Adipocyte (in vitro differentiated cells): ENCODE measurements at places on chromosomes 5 and 9.

DNA sequence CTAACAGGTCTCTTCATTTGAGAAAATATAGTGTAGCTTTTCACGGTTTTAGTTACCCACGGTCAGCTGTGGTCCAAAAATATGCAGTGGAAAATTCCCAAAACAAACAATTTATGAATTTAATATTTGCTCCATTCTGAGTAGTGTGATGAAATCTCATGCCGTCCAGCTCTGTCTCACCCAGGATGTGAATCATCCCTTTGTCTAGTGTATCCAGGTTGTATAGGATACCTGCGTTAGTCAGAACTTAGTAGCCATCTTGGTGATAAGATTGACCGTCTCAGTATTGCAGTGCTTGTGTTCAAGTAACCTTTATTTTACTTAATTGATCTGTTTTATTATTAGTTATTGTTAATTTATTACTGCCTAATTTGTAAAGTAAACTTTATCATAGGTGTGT, 41.1 kb downstream of the NDUFS4 start:
- DNase-seq = no peak

- no peak for DNase-seq
Observed at GRCh38 chr5:143642791-143643190, 169.2 kb upstream of the HMHB1 start.

GRCh38 chr9:129995409-129996160, 47.4 kb downstream of the FNBP1 start:
- DNase-seq = peak; percentile 42

- DNase-seq = peak; percentile 96
Observed at GRCh38 chr5:19547640-19548039, 440.4 kb downstream of the CDH18 start.

GRCh38 chr9:122814545-122814944, 13.8 kb downstream of the PDCL start:
- no peak for DNase-seq

DNA sequence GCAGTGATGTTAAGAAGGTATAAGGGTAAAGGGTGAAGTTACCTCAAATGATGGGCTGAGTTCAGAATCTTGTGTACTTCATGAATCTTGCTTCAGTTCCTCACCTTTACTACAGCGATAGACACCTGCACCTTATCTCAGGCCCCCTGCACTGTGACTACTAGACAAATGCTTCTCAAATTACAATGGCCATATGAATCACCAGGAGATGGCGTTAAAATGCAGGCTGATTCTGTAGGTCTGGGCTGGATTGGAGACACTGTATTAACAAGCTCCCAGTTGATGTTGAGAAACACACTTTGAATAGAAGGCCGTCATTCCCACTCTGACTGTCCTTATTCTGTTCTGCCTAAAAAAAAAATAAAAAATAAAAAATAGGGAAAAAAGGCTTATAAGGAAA, 29.8 kb downstream of the TARS1 start:
- peak; percentile 79 for DNase-seq

GRCh38 chr5:31807789-31808540, 169.0 kb downstream of the PDZD2 start:
- DNase-seq = no peak

DNA sequence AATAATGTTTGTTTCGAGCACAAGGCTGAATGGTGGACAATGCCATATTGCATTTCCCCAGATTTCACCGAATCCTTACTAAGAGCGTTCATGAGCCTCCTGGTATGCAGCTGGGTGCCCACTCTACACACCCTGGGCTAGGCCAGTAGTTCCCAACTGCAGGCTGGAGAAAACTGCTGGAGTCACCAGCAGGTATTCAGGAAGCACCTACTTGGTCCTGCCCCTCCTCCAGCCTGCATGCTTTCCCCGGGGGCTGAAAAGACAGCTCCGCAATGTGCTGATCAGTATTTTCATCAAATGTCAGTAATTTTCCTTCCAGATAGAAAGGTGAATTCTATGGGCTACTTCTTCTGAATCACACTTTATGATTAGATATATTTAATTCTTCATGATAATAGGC, 34.4 kb downstream of the SRD5A1 start:
- DNase-seq = no peak

GRCh38 chr5:579211-579610, 32.9 kb upstream of the CEP72 start:
- DNase-seq = no peak

DNA sequence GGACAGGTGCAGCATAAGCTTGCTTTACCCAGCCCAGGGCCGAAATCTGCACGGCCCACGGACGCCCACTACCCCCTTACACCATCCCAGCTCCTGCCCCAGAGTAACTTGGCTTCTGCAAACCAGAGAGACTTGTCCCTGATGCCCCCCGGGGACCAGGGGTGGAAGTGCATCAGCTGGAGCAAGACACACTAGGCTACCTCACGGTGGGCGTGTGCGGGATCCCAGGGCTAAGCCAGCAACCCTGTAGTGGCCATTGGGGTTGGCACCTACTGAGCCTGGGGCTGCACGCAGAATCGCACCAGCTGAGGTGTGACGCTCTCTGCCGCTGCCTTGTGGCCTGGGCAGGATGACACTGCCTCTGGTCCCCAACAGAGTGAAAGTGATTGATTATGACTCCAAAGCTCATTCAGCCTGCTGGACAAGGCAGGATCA, 6.1 kb upstream of the ZNF79 start:
- DNase-seq = no peak

DNA sequence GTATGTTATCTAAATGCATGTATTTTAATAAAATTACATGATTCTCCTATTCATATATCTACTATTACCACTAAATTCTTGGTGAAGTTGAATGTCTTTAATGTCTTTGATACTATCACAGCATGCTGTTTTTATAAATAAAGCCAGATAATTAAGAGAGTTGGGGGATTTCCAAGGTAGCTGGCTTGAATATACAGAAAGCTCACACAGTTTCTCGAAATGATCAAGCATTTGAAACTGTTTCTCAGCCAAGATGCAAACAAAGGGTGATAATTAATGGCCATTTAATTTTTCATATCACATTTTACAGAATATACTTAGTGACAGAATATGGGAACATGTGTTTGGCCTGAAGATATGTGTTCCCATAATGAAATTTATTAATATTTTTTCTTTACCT, 145.6 kb upstream of the CDH12 start:
- DNase-seq = no peak

- no peak for DNase-seq
Observed at GRCh38 chr9:15433661-15434060, 11.0 kb downstream of the SNAPC3 start.

DNA sequence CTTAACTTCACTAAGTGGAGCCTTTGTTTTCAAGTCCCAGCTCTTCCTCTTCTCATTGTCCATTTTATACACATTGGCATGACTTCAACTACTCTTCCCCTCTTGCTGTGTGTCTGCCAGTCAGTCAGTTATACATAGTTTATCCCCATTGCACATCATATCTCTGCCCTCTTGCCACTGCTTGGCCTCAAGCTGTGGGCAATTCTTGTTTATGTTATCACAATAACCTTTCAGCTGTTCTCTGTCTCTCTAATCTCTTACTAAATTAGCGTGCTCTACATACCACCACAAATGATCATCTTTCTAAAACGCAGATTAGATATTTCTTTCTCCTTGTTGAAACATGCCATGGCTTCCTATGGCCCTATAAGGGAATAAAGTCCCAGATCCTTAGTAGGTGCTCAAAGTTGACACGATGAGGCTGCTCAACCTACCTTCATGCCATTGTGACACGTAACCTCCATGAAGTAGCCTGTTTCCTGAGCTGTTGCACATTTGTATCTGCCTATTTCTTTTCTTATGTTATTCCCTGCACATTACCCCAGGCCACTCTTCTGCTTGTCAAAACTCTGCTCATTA, 239.3 kb downstream of the GAS1 start:
- no peak for DNase-seq

GRCh38 chr5:775961-776861, 8.3 kb downstream of the ZDHHC11B start:
- no peak for DNase-seq

DNA sequence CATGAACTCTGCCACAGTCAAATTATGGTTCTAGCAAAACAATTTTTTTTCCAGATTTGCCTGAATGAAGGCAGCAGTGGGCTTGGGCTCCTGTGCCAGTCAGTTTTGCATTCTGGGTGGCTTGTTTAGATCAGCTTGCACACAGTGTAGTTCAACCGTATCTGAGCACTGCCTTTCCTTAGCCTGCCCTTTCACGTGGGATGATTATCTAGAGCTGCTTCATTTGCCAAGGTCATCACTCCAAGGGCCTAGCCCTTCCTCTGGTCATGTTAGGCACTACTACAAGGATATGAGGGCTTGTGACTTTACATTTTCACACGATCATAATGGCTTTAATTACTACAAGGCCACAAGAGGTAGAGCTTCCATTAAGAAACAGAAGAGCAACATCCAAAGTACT, 150.6 kb upstream of the EFNA5 start:
- DNase-seq = no peak

GRCh38 chr9:116543731-116544400, 143.2 kb upstream of the TRIM32 start:
- DNase-seq = peak; percentile 68

- no peak for DNase-seq
Observed at GRCh38 chr5:77499441-77499840, 7.3 kb upstream of the WDR41 start.

GRCh38 chr5:147461915-147462314, 48.0 kb downstream of the DPYSL3 start:
- DNase-seq = peak; percentile 65

- no peak for DNase-seq
Observed at GRCh38 chr5:159650803-159651202, 265.5 kb upstream of the ADRA1B start.

- no peak for DNase-seq
Observed at GRCh38 chr5:163821142-163821541, 315.7 kb downstream of the MAT2B start.

DNA sequence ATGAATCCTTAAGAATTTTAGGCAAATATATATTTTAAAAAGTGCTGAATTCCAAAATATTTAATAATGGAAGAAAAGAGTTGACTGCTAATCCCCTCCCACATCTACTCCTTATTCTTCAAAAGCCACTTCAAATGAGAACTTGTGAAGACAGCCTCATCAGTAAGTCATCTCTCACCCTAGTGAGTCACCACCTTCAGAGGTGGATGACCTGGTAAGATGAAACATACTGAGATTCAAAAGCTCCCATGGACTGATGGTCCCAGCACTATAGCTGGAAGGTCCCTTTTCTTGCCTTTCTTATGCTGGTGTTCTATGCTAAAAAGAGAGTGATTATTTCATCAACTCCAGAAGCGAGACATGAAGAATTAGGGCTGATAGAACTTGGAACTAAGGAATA, 37.8 kb upstream of the SPDL1 start:
- DNase-seq = no peak

DNA sequence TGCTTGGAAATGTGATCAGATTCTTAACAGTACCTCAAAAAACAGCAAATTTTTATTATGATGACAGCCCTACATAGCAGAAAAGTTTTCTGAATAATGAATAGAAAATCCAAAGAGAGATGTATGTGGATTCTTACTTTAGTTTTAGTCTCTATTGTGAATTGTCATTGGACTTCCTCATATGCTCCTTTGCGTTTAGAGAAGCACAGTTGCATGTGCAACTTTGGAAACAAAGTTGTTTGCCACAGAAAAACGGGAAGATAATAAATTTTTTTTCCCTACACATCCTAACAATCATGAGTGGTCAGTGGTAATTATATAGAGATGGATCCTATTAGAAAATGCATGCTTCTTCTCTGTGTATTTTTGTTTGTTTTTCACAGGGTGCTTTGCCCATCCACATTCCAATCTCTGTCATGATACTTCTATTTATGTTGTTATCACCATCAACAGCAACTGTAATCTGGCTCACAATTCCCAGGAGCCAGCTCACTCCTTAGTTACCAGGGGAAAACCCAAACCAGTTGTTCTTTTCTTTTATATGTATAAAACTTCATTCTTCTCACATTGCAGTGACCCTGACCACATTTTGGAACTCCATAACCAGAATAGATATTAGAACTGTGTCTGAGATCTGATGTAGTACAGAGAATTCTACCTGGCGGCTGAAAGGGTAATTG, 118.7 kb downstream of the NDUFS4 start:
- peak; percentile 8 for DNase-seq

DNA sequence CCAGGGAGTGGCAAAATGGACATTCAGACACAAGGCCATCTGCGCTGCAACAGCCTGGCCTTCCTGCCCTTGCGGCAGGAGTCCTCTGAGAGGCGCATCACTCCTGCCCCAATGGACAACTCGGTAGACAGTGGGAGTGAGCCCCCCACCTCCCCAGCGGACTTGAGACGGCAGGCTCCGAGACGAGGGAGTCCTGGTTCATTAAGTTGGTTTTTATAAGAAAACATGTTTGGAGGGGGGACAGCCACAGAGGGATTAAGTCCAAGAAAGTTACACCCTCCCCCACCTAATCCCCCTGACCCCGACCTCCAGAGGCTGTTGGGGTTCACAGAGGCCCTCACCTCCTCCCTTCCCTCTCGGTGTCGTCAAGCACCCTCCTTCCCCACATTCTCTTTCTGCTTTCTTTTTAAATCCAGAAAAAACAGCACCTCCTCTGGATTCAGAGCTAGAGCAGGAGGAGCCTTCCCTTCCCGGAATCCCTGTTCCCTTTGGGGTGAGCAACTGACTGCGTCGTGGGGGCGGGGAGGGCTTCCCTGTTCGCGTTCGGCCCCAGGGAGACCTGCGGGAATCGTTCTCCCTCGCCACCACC, 1.8 kb upstream of the EGR1 start:
- DNase-seq = no peak

DNA sequence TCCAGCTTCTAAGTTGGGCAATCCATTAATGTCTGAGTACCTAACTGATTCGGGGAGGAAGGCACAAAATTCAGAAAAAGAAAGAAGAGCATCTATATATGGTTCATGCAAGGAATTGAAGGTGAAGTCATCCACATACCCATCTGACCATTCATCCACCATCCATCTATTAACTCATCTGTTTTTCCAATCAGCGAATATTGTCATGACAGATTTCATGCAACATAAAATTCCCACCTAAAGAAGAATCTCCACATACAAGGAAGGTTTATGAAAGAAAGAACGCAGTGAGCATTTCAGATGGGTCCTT, 164.7 kb downstream of the GRIA1 start:
- DNase-seq = no peak

GRCh38 chr9:100317706-100318105, 35.0 kb downstream of the TEX10 start:
- peak; percentile 42 for DNase-seq

DNA sequence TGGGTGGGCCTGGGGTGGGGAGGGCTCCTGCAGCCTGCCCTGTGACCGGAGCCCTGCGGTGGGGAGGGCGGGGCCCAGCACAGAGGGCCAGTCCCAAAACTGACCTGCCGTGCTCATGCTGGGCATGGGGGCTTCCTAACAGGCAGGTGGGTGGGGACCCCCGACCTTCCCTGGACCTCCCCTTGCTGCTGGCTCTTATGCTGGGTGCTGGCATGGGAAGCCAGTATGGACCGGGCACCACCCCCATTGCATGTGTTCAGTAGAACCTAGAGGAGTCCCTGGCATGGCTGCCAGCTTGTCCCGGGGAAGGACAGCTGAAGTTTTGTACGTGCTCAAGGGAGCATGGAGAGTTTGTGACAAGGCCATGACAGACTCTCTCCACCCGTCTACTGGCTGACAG, 37.1 kb downstream of the WNK2 start:
- DNase-seq = no peak
